ENCODE measurements at places on chromosomes 4 and X. TPM values are rescaled to one million over a fixed set of nuclear protein-coding genes. Genes with fewer than 3 reads are reported as not detected.

The F11 gene
- total RNA-seq = not detected

The RTL9 gene
- total RNA-seq = 0.11 TPM

The TBC1D8B gene
- 12.8 TPM for total RNA-seq

The MAGEB1 gene
- not detected for total RNA-seq

The PRKG2 gene
- 2.4 TPM for total RNA-seq

The GLOD5 gene
- not detected for total RNA-seq

The BMX gene
- total RNA-seq = 0.33 TPM

The KIAA1210 gene
- under 0.01 TPM for total RNA-seq

The PNCK gene
- 1.5 TPM for total RNA-seq
